ENCODE measurements at places on chromosomes 4 and X. TPM values are rescaled to one million over a fixed set of nuclear protein-coding genes. Genes with fewer than 3 reads are reported as not detected.

DNA sequence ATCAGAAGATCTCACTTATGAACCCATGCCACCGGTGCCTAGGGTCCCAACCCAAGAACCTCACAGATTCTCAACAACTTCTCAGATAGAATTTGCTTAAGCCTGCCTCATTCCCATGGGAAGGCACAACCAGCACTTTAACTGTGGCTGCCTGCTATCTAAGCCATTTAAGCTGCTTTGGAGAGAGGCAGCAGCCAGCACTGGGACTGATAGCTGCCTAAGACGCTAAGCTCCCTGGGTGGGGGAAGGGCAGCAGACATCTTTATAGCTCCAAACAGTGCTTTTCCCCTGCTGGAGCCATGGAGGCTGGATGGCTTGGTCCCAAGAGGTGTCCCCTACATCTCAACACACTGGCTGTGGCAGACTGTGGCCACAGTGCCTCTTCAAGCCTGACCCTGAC, 1268.6 kb downstream of the FAM133A start:
- H3K27me3 ChIP-seq: no peaks in the 10 kb centered on the region
- no peaks in the 10 kb centered on the region for H3K4me1 ChIP-seq
- no peak for DNase-seq
- no peak overlapping the region for H3K4me3 ChIP-seq
- no peak overlapping the region for H3K27ac ChIP-seq

GRCh38 chrX:96480081-96480480, 204.6 kb upstream of the DIAPH2 start:
- no peak for DNase-seq
- H3K27ac ChIP-seq: no peak overlapping the region
- no peaks in the 10 kb centered on the region for H3K27me3 ChIP-seq

DNA sequence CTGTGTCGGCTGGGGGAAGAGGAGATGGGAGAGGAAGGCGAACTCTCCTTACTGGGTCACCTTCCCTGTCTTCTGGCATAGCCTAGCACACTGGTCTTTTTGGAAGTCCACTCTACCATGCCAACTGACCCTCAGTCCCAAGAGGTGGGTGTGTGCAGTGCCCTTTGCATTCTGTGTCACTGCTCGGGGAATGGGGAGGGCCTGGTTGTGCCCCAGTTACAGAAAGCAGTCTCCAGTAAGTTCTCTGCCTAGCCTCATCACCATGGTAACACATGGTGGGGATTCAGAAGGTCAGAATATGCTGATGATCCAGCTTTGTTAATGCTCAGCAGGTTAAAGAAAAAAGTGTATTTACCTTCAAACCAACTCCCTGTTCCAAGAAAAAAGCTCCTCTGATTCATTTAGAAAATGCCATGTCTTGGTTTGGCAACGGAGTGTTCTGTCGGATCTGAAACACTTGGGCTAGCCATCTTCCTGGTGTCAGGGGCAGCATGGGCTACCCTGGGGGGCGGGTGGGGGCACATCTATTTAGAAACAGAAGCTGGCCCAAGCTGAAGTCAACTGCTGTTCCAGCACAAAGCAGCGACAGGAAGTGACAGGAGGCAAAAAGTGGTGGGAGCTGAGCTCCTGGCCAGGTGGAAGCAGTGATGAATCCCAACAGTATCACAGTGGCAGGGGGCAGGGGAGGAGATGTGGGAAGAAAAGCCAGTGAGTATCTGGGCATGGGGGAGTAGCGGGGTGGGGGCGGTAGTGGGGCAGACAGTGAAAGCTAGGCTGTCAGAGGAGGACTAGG, 37.0 kb downstream of the NSG1 start:
- H3K4me3 ChIP-seq: no peak overlapping the region
- H3K27me3 ChIP-seq: no peaks in the 10 kb centered on the region
- no peaks in the 10 kb centered on the region for H3K4me1 ChIP-seq
- peaks cover 79% of the 10 kb centered on the region for H3K36me3 ChIP-seq

ADH6 gene
- not detected for polyA plus RNA-seq

DNA sequence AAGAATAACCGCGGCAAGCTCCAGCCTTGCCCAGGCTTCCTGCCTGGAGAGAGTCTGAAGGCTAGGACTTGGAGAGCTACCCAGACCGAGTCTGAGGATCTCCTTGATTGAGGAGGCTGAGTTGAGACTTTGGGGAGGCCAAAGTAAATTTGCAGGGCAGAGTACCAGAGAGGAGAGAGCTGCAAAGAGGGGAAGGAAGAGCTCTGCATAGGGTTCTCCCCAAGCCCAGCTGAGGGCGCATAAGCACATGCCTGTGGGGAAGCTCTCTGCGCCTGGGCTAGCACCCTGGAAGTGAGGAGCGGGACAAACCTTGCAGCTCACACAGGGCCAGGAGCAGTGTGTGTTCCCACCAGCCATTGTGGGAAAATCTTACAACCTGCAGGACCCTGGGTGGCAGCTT, 56.1 kb downstream of the FAM193A start:
- H3K27ac ChIP-seq: no peak overlapping the region
- peaks cover 22% of the 10 kb centered on the region for H3K4me1 ChIP-seq
- no peaks in the 10 kb centered on the region for H3K27me3 ChIP-seq
- no peak for DNase-seq
- no peak overlapping the region for H3K4me3 ChIP-seq

DNA sequence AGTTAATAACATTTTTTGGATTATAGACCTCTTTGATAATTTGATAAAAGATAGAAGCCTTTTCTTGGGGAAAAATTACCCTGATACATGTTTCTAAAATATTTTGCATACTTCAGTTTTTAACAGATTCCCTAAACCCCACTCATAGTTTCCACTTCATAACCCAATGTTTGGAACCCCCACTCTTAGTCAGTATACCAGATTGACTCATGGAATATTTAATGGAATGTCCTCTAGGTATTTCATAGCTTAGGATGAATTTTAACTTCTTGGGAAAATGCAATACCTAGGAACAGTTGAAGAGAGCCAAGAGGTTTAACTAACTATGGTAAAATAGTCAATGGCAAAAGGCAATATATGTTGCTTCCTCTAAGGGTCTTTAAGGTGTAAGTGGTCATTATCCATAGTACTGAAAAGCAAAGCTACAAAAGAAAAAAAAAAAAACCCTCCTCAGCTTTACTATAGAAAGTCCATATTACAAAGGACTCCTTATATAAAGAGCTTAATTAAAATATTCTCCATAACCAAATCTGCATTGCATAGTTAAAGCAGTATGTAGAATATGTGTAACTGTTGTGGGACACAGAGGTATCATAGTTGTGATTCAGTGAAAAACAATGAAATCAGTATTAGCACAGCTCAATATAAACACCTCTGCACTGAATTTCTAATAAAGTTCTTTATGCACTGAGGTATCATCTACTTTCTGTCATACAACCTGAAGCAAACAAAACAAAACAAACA, 159.9 kb downstream of the PCDH7 start:
- no peak overlapping the region for H3K4me3 ChIP-seq
- H3K27ac ChIP-seq: no peak overlapping the region
- no peaks in the 10 kb centered on the region for H3K27me3 ChIP-seq
- DNase-seq: no peak
- H3K4me1 ChIP-seq: no peaks in the 10 kb centered on the region
- H3K36me3 ChIP-seq: no peaks in the 10 kb centered on the region

XPNPEP2 gene
- not detected for polyA plus RNA-seq

CSN1S1 gene
- polyA plus RNA-seq: not detected

- H3K4me3 ChIP-seq: no peak overlapping the region
- H3K36me3 ChIP-seq: no peaks in the 10 kb centered on the region
- DNase-seq: no peak
- H3K4me1 ChIP-seq: peaks cover 75% of the 10 kb centered on the region
Measured at GRCh38 chr4:78652282-78652876, 100.8 kb downstream of the ANXA3 start.

DNA sequence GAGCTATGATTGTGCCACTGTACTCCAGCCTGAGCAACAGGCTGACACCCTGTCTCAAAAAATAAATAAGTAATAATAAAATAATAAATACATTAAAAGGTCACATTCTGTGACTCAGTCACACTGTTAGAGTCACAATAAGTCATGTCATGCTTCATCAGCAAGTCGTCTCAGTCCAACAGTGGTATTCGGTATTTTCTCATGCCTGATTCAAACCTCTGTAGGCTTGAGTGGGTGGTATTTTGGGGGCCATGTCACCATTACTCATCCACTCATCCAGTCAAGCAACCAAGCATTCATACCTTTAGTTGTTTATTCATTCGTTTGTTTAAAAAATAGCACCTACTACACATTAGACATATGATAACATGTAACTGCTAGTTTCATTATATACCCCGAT, 46.9 kb downstream of the SUPT20HL2 start:
- H3K4me1 ChIP-seq: no peaks in the 10 kb centered on the region
- H3K27me3 ChIP-seq: peaks cover 15% of the 10 kb centered on the region
- DNase-seq: no peak
